Glutamatergic neuron (in vitro differentiated cells): ENCODE measurements at places on chromosomes 6 and 20. TPM values are rescaled to one million over a fixed set of nuclear protein-coding genes. Genes with fewer than 3 reads are reported as not detected.

TFAP2A gene
- total RNA-seq, result 0.32 TPM

- no peak for DNase-seq
- H3K4me1 ChIP-seq, result peaks cover 3% of the 10 kb centered on the region
- H3K27ac ChIP-seq, result no peak overlapping the region
- H3K27me3 ChIP-seq, result no peaks in the 10 kb centered on the region
Observed at GRCh38 chr6:100184473-100184872, 190.4 kb upstream of the MCHR2 start.

- no peaks in the 10 kb centered on the region for H3K4me1 ChIP-seq
- no peak for DNase-seq
- H3K27me3 ChIP-seq, result no peaks in the 10 kb centered on the region
- no peak overlapping the region for H3K27ac ChIP-seq
- peaks cover 5% of the 10 kb centered on the region for H3K36me3 ChIP-seq
Observed at GRCh38 chr20:23482138-23482537, 8.8 kb upstream of the CST8 start.

DNA sequence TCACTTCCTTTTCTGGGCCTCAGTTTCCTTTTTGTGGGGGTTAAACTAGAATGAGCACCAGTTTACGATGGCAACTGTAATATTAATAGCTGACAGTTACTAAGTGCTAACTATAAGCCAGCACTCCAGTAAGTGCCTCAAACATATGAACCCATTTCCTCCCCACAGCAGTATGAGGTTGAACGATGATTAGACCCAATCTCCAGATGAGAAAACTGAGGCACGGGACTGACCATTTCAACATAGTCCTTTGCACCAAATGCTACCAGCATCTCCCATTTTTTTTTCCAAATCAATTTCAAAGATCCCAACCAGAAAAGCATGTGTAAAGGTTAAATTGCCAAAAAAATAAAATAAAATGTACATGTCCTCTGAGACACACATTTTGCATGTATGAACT lies 7.1 kb downstream of the SLC13A3 start:
- H3K27ac ChIP-seq, result no peak overlapping the region
- H3K27me3 ChIP-seq, result peaks cover 18% of the 10 kb centered on the region
- H3K36me3 ChIP-seq, result peaks cover 4% of the 10 kb centered on the region

UNC5CL gene
- 1.0 TPM for total RNA-seq

DNA sequence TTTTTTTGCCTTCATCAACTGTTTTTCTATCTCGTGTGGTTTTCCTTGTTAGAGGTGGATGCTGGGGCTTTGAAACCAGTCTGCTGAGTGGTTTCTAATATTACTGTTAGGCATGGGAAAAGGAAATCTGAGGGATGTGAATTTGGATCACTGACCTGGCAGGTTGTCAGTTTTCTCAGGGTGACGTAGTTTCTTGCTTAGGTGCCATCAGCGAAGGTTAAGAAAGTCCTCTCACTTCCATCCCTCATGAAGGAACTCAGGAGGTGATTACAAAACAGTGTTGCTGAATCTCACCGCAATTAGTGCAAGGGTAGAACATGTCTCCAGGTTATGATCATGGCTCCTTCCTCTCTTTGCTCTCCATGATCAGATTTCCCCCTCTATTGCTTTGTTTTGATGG lies 135.9 kb downstream of the SOX4 start:
- no peak for DNase-seq
- no peaks in the 10 kb centered on the region for H3K36me3 ChIP-seq

THBD gene
- not detected for total RNA-seq

DNA sequence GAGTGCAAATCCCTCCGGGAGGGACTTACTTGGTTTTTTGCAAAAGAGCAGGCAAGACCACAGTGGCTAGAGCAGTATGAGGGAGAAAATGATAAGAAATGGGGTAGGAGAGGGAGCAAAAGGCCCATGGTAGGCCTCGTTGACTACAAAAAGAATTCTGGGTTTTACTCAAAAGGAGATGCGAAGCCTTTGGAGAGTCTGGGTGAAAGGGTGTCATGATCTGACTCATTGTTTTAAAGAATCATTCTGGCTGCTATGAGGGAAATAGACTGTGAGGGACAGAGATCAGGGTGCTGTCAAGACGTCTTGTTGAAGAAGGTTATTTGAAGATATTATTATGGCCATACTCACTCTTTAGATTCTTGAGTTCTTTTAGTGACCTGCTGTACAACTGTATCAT lies 13.0 kb downstream of the TBC1D32 start:
- H3K27me3 ChIP-seq, result no peaks in the 10 kb centered on the region
- no peaks in the 10 kb centered on the region for H3K36me3 ChIP-seq

GRCh38 chr6:105537981-105538578 lies 135.2 kb upstream of the PREP start:
- H3K4me3 ChIP-seq, result no peak overlapping the region
- no peak for DNase-seq
- H3K27me3 ChIP-seq, result no peaks in the 10 kb centered on the region

- peak overlapping the region; percentile 38 for H3K4me3 ChIP-seq
- H3K36me3 ChIP-seq, result no peaks in the 10 kb centered on the region
- no peak for DNase-seq
- H3K27ac ChIP-seq, result no peak overlapping the region
Observed at GRCh38 chr20:36607586-36608387, 2.2 kb downstream of the RAB5IF start.

POU5F1 gene
- total RNA-seq, result 48.8 TPM

DNA sequence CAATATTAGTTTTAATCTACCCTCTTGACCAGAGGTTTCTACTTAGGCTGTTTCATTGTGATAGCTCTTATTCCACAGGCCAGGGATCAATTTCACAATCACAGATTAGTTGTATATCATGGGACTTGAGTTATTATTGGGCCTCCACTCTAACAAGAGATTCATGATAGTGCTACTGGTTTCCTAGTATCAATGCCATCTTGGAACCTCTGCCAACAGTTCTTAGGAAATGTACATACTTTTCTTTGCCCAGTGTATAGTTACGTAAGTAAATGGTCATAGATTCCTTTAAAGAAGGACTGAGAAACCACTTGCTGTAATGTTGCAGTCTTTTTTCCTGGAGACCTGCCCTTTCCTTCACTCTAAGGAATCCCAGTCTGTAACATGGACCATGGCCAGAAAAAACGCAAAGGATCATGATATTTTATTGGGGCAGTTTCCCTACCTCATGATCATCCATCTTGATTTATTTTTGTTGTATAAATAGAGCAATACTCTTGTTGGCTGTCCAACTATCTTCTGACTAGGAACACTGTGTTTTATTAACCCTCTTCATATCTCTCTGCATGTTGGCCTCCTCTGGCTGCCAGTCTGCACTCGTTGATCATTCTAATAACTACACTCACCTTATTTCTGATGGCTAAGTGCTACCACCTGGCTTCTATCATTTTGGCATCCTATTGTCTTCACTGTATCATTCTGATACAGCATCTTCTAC lies 38.0 kb upstream of the VGLL2 start:
- no peaks in the 10 kb centered on the region for H3K36me3 ChIP-seq
- no peak for DNase-seq
- H3K4me1 ChIP-seq, result no peaks in the 10 kb centered on the region

GRCh38 chr6:120924214-120924613 lies 410.1 kb downstream of the TBC1D32 start:
- no peak overlapping the region for H3K4me3 ChIP-seq
- H3K36me3 ChIP-seq, result no peaks in the 10 kb centered on the region
- DNase-seq, result no peak

MICAL1 gene
- 782 TPM for total RNA-seq

DNA sequence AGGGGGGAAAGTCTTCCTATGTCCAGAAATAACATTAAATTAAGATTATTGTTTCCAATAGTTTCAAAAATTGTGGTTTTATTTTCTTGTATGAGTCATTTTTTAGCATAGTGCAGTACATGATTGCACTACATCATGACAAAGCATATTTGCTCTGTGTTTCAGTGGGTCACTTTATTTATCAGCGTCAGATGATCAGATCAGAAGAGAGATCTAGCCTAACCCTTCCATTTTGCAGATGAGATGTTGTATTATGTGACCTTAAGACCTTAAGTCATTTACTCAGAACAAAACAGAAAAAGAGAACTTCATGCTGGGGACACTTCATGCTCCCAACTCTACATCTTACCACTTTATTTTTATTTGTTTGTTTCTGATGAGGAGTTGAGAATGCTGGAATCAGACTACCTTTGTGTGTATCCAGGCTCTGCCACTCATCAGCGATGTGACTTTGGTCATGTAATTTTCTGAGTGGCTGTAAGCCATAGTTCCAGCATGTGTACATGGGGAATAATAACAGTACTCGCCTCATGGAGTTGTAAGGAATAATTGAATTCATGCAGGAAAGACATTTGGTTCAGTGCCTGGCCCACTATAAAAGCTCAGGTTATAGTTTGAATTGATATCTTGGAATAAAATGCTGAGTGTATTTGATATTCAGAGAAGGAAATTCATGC lies 13.5 kb downstream of the EYA4 start:
- no peaks in the 10 kb centered on the region for H3K4me1 ChIP-seq
- H3K27ac ChIP-seq, result no peak overlapping the region
- no peak for DNase-seq
